ENCODE measurements at places on chromosomes 11 and 22. TPM values are rescaled to one million over a fixed set of nuclear protein-coding genes. Genes with fewer than 3 reads are reported as not detected.

RBMXL2 gene
- not detected for total RNA-seq

TRIM48 gene
- total RNA-seq = not detected

- peak; percentile 99 for DNase-seq
Measured at GRCh38 chr22:29031227-29032011, 30.2 kb downstream of the C22orf31 start.

DNA sequence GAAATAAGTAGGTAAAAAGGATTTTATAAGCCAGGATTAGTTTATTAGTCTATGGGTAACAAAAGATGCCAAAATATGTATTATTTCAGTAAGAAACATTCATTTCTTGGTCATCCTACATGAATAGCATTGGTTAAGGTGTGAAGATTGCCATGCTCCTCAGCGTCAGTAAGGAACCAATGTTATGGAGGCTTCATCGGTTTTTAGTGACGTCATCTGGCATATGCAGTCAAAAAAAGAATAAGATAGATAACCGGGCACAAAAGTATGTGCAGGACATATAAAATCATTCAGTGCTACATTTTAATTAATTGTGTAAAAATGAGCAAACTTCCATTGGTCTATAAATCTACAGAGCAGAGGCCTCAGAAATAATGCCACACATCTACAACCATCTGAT, 29.4 kb downstream of the TRIM5 start:
- DNase-seq = no peak

- DNase-seq = no peak
Measured at GRCh38 chr11:30356391-30356790, 33.5 kb downstream of the ARL14EP start.

DNA sequence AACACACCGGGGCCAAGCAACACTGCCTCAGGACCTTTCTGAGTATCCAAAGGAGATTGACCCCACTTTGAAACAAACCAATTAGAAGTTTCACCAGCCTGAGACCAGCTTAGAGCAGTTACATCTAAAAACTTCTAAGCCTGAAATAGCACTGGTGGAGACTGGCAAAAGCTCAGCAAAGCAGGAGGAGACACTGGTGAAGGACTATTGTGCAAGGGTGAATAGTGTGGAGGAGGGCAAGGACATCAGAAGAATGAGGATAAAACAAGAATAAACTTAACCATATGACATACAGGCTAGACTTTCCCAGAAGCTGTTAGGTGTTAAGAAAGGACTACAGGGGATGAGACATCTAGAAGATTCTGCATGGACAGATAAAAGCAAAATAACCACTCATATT, 152.4 kb downstream of the FCHSD2 start:
- no peak for DNase-seq

- DNase-seq = no peak
Measured at GRCh38 chr11:76695133-76695532, 24.6 kb upstream of the LRRC32 start.

Measured in LHCN-M2 (cell line).